ENCODE measurements at places on chromosomes 3 and 15.
A peak's percentile ranks its signal among the peaks of the same experiment; 100 is the strongest.

- no peak for DNase-seq
Observed at GRCh38 chr3:191363221-191363620, 32.9 kb upstream of the UTS2B start.

DNA sequence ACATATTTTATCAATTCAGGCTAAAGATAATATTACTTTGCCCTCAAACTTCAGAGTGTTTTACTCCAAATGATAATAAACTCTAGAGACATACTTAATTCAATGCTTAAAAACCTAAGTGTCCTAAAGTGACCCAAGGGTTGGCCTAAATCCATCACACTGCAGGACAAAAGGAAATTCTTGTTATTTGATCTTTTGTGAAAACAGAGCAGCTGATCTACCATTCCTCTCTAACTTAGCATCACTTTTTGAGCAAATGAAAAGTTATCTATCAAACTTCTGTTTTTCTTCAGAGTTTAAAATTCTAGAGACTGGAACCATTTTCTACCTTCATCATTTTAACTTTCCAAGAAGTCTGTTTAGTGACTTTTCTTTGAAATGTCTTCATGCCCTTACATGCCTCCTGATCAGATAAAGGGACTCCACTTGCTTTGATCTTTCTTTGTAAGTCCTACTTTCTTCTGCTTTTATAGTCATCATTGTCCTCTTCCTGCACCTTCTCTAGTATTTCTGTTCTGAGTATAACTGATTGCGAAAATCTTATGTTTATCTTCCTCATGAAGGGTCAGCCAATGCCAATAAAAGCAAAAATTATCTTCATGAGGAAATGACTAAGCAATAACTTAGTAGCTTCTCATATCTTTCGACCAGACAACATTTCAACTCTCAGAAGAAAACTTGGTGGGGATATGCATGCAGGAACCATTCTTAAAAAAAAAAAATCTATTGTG is 378.7 kb upstream of the TGFBR2 start:
- no peak for DNase-seq

DNA sequence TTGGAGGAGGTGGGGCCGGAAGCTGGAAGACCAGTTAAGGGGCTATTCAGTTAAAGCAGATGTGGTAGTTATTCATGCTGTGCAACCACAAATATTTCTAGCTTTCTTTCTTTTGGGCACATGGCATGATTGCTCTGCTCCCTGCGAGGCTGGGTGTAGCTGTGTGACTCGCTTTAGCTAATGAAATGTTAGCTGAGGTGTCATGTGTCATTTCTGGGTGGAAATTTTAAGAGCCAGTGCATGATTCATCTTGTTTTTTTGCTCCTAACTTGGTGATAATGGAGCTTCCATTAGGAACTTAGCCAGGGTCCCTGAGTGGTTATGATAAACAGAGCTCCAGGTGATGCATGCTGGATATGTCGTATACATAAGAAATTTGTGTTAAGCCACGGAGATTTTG is 300.6 kb downstream of the SATB1 start:
- no peak for DNase-seq

- peak; percentile 6 for DNase-seq
Observed at GRCh38 chr15:80060356-80061006, 1.0 kb downstream of the ZFAND6 start.

DNA sequence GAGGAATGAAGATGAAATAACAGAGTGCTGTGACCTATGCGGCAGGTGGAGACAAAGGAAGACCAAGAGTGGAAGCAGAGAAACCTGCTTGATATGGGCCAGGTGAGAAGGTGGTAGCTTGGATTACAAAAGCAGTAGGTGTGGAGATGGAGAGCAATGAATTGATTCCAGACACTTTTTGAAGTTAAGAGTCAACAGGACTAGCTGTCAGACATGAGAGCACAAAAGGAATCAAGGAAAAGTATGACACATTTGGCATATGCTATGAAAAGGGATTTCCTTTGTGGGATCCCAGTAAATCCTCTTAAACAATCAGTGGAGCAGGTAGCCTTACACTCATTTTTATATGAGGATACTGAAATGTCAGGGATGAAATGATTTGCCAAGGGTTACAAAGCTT is 160.5 kb downstream of the GREM1 start:
- DNase-seq, result no peak

DNA sequence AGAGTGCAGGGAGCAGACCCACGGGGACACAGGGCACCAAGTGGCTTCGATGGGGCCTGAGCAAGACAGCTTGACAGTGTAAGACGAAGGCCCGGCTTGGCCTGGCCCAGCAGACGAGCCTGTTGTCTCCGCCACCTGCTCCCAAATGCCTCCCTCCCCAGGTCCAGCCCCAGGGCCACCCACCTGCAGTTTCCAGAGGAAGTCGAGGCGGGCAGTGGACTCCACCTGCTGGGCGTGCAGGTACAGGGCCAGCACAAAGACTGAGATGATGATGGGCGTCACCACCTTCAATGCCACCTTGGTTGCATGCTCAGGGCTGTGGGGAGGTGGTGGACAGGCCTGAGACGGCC is 94.1 kb downstream of the SEC22A start:
- DNase-seq, result no peak

GRCh38 chr3:23626442-23626841 is 179.3 kb upstream of the UBE2E1 start:
- no peak for DNase-seq

DNA sequence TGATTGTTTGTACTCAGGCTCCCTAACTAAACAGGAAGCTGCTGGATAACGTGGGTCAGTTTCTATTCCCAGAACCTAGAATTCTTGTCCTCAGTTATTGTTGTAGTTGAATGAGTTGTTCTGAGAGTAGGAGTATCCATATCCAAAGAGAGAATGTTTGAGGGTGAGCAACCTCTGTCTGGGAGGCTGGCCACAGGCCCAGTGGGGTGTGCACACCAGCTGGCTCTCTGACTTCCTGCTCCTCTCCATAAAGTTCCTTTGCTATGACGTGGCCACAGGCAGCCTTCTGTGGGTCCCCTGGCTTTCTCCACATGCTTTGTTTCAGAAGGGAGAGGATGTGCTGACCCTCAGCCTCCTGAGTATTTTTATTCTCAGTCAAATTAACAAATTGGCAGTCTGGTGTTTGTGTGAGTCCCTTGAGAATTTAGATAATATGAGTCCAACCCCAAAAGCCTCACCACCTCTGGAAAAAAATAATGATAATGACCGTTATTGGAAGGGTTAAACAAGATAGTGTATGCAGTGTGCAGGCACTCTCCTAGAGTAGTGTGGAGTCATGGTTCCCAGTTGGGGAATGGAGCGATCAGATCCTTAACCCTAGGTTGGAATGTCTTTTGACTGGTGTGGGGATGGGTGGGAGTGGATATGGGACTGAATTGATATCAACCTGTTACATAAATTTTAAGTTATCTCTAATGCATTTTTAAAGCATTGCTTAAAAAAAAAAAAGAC is 47.6 kb upstream of the MED12L start:
- DNase-seq, result no peak

- DNase-seq, result no peak
Observed at GRCh38 chr3:126424751-126425150, 30.0 kb downstream of the CFAP100 start.

All from stimulated activated effector memory CD8-positive, alpha-beta T cell treated with anti-CD3 and anti-CD28 coated beads, Interleukin-12 subunit alpha, Interleukin-12 subunit beta, amount 100 ng/mL, for 72 hours (primary cell).